ENCODE measurements at places on chromosomes 6 and 20. TPM values are rescaled to one million over a fixed set of nuclear protein-coding genes. Genes with fewer than 3 reads are reported as not detected.

- peaks cover 98% of the 10 kb centered on the region for H3K36me3 ChIP-seq
- no peaks in the 10 kb centered on the region for H3K27me3 ChIP-seq
- H3K4me1 ChIP-seq = peaks cover 80% of the 10 kb centered on the region
- H3K27ac ChIP-seq = peak overlapping the region; percentile 99
- H3K4me3 ChIP-seq = peak overlapping the region; percentile 60
Observed at GRCh38 chr6:137878029-137878428, 11.0 kb downstream of the TNFAIP3 start.

GRCh38 chr6:36944650-36945049, 9.9 kb upstream of the PI16 start:
- H3K4me3 ChIP-seq = no peak overlapping the region
- H3K4me1 ChIP-seq = peaks cover 28% of the 10 kb centered on the region
- H3K27me3 ChIP-seq = peaks cover under 1% of the 10 kb centered on the region
- DNase-seq = no peak

- H3K4me1 ChIP-seq = no peaks in the 10 kb centered on the region
- no peak for DNase-seq
- H3K4me3 ChIP-seq = no peak overlapping the region
- H3K27me3 ChIP-seq = peaks cover 4% of the 10 kb centered on the region
- no peak overlapping the region for H3K27ac ChIP-seq
Observed at GRCh38 chr6:164121527-164121926, 707.0 kb downstream of the QKI start.

GRCh38 chr20:11271920-11272594, 598.3 kb upstream of the JAG1 start:
- no peak overlapping the region for H3K27ac ChIP-seq
- H3K36me3 ChIP-seq = no peaks in the 10 kb centered on the region
- H3K4me3 ChIP-seq = no peak overlapping the region
- H3K27me3 ChIP-seq = no peaks in the 10 kb centered on the region
- H3K4me1 ChIP-seq = peaks cover 3% of the 10 kb centered on the region
- no peak for DNase-seq

- H3K27me3 ChIP-seq = no peaks in the 10 kb centered on the region
- H3K36me3 ChIP-seq = no peaks in the 10 kb centered on the region
- H3K4me3 ChIP-seq = no peak overlapping the region
Observed at GRCh38 chr6:156988276-156989158, 211.3 kb downstream of the ARID1B start.

DNA sequence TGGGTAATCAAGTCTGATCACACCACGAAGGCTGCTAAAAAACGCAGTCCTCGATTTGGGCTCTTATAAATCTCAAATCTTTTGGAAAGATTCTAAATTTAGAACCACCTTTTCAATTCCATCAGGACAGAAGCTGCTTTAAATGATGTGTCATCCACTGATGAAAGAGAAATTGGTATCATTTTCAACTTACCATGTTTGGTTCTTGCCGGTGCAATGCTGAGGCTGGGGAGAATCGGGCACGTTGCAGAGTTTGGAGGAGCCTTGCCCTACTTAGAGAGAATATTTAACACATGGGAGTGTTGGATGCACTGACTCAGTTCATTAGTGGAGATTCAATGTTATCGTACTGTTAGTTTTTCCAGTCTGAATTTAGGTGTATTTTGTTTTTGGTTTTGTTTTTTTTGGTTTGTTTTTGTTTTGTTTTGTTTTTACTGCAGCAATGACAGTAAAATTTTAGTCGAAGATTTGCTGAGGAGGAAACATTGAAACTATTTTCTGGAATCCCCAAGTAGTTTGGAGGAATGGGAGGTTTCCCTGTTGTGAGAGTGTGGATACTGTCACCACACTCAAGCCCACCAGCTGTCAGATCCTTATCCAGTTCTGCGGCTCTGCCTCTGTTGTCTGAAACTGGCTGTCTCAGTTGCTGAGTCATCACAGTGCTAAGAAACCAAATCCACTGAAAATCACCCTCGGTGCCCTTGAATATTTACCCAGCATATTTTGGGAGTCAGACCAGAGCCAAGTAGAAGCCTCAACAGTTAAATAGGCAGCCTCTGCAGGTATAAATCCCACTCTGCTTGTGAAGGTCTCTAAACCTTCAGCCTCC, 497.0 kb downstream of the BTBD3 start:
- H3K4me3 ChIP-seq = no peak overlapping the region
- H3K27ac ChIP-seq = no peak overlapping the region
- H3K4me1 ChIP-seq = no peaks in the 10 kb centered on the region
- H3K27me3 ChIP-seq = no peaks in the 10 kb centered on the region
- no peak for DNase-seq
- no peaks in the 10 kb centered on the region for H3K36me3 ChIP-seq

GRCh38 chr6:74603322-74604076, 602.4 kb downstream of the COL12A1 start:
- no peaks in the 10 kb centered on the region for H3K36me3 ChIP-seq
- DNase-seq = no peak
- H3K4me1 ChIP-seq = no peaks in the 10 kb centered on the region
- H3K27me3 ChIP-seq = no peaks in the 10 kb centered on the region

- H3K4me3 ChIP-seq = no peak overlapping the region
- H3K27ac ChIP-seq = no peak overlapping the region
- H3K4me1 ChIP-seq = no peaks in the 10 kb centered on the region
- H3K36me3 ChIP-seq = no peaks in the 10 kb centered on the region
Observed at GRCh38 chr20:20894753-20895152, 182.3 kb upstream of the RALGAPA2 start.

TREML2 gene
- total RNA-seq = 7.1 TPM

ME1 gene
- total RNA-seq = 0.05 TPM

C6orf58 gene
- total RNA-seq = not detected
